ENCODE measurements at places on chromosomes 4 and X. TPM values are rescaled to one million over a fixed set of nuclear protein-coding genes. Genes with fewer than 3 reads are reported as not detected.
A peak's percentile ranks its signal among the peaks of the same experiment; 100 is the strongest.

The LRIT3 gene
- total RNA-seq: 0.14 TPM

DNA sequence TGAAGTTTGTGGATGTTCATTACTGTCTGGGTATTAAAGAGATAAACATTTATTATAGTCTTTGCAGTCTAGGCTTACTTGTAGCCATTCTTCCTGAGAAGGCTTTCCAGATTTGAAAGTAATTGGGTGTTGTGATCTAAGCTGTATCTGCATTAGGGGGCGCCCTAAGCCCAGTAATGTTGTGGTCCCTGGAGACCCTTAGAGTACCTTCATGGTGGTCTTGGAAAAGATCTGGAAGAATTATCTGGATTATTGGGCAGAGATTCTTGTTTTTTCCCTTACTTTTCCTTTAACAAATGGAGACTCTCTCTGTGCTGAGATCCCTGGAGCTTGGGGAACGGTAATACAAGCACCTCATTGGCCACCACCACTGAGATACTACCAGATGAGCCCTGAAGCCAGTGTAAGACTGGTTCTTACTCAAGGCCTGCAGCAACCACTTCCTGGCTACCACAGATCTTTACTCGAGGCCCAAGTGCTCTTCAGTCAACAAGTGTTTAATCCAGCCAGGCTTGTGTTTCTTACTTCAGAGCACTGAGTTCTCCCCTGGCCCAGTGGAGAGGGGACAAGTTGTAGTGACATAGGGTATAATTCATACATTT is 63.1 kb downstream of the RTL3 start:
- H3K4me3 ChIP-seq: no peak overlapping the region
- H3K36me3 ChIP-seq: peaks cover 2% of the 10 kb centered on the region
- no peaks in the 10 kb centered on the region for H3K27me3 ChIP-seq
- peak; percentile 9 for DNase-seq
- no peak overlapping the region for H3K27ac ChIP-seq
- H3K4me1 ChIP-seq: no peaks in the 10 kb centered on the region

DNA sequence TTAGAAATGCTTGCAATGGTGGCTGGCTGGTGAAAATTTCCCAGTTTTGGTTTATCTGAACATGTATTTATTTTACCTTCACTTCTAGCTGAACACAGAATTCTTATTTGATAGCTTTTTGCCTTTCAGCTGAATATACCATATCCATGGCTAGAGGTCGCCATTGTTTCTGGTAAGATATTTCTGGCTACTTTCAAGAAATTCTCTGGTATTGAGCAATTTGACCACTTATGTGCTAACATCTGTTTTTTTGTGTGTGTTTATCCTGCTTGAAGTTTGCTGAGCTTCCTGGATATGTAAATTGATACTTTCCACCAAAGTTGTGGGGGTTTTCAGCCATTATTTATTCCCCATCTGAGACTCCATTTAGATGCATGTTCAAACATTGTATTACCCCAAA is 75.4 kb downstream of the FBXW7 start:
- no peaks in the 10 kb centered on the region for H3K27me3 ChIP-seq
- H3K27ac ChIP-seq: no peak overlapping the region
- H3K4me3 ChIP-seq: no peak overlapping the region
- DNase-seq: no peak

DNA sequence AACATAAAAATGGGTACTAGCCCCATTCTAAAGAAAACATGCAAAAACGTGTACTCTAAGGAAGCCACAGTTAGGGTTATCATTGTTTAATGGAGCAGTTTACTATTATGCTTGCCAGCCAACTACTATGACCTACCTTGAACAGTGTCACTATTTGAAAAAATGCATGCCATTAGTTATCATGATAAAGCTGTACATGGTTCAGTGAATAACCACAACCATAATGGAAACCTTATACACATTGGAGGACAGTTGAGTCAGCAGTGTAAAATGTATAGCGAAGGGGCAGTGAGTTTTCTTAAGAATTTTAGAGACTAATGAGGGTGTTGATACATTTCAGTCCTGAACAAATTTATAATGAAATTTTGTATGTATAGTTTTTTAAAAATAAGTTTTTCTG is 381.9 kb downstream of the GRXCR1 start:
- H3K4me3 ChIP-seq: no peak overlapping the region
- no peaks in the 10 kb centered on the region for H3K36me3 ChIP-seq
- no peak overlapping the region for H3K27ac ChIP-seq
- no peaks in the 10 kb centered on the region for H3K4me1 ChIP-seq

- no peak for DNase-seq
- H3K4me1 ChIP-seq: no peaks in the 10 kb centered on the region
- no peaks in the 10 kb centered on the region for H3K27me3 ChIP-seq
- no peaks in the 10 kb centered on the region for H3K36me3 ChIP-seq
These were observed 346.8 kb downstream of the RAB28 start for GRCh38 chr4:13137390-13137789.
